ENCODE measurements at places on chromosomes 1 and 21.

DNA sequence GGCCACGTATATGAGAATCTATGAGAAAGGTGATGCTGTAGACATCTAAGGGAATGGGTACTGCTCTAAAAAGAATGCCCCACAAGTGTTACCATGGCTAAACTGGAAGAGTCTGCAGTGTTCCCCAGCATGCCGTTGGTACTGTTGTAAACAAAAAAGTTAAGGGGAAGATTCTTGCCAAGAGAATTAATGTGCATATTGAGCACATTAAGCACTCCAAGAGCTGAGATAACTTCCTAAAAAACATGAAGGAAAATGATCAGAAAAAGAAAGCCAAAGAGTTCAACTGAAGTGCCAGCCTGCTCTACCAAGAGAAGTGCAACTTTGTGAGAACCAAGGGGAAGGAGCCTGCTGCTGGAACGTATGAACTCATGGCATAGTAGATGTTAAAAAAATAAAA, 40.8 kb downstream of the PLPP3 start:
- no peak for DNase-seq

DNA sequence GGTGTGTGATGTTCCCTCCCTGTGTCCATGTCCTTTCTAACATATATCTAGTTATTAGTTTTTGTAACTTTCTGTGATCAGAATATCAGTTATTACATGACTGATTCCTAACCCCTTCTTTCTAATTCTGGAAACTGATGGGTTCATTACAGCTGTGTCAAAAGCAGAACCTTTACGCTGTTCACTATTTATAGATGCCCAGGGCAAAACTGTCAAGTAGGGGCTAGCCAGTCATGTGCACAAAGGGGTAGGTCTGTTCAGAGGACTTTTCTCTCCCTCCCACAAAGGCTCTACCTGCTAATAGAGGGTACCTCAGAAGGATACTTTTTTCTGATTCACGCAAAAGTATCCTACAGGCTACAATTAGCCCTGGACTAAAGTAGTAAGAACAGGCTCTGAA, 79.2 kb downstream of the NRDC start:
- no peak for DNase-seq

GRCh38 chr1:37831809-37832208, 23.8 kb upstream of the YRDC start:
- DNase-seq, result no peak

DNA sequence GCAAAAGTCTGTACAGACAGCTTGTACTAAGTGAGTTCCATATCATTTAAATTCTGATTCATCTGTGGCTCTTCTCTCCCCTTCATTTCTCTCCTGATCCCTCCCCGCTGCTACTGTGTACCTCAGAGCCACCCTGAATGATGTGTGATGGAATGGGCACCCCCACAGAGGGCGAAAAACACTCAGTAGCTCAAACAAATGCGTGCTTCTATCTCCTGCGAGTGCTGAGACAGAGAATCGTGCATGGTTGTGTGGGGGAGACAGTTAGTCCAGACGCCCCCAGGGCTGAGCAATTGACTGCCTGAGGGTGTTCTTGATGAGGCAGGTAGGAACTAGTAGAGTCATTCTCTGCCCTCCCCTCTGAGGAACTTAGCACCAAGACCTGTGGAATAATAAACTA, 269.8 kb downstream of the ZNF648 start:
- no peak for DNase-seq

- DNase-seq, result no peak
Observed at GRCh38 chr1:24751833-24752232, 6.6 kb downstream of the CLIC4 start.

- DNase-seq, result no peak
Observed at GRCh38 chr1:238710697-238711096, 675.7 kb upstream of the CHRM3 start.

Measured in HCEC 1CT (cell line).